ENCODE measurements at places on chromosomes 5 and 9.

GRCh38 chr9:115691693-115692092, 461.9 kb upstream of the PAPPA start:
- no peak for DNase-seq

DNA sequence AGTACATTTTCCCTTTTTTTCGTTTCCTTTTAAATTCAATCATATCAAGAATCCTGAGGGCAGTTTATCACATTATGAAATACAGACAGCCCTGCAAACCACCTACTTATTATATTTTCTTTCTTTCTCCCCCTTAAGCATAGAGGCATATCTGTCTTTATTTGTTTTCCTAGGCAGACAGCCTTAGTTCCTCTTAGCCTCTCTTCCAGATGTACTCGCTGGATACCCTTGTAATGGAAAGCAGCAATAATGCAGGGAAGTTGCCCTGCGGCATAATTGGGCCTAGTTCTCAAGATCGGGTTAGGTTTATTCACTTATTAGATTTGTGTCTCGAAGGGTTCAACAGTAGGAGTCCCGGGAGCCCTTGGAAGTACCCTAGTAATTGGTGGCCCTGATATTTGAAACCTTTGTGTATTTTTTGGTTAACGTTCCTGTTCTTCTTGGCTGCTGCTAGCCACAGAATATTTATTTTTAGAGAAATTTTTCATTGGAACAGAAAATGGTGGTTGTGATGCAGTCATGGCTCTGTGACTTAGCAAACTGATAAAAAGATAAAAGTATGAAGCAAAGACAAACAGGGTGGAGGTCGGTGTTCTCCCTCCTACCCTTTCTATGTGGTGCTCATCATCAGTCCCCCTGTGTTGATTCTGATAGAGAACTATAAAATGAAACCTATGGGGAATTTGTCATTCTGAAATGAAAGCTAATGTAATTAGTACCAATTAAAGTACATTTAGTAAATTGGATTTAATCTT, 6.4 kb downstream of the TLE4 start:
- no peak for DNase-seq

GRCh38 chr9:5438301-5439162, 807 bp upstream of the PLGRKT start:
- DNase-seq: no peak

GRCh38 chr9:21764846-21765245, 37.6 kb upstream of the MTAP start:
- no peak for DNase-seq

- DNase-seq: no peak
These were observed 149.6 kb downstream of the TTLL11 start for GRCh38 chr9:121943463-121943862.

DNA sequence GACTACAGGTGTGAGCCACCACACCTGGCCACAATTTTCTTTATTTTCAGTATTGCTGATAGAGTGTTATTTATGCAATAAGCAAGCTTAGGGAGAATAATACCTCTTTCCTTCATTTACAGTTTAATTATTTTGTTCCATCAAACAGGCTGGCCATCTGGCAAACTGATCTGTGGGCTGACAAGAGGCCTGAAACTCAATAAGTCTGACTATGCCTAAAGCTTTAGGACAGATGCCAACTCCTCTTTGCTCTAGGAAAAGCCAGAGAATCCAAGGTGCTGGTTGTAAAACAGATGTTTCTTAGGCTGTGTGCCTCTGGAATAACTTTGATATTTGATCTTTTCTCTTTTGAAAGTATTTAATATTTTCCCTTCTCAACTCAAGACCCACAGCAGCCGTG, 98.4 kb downstream of the TARS1 start:
- DNase-seq: no peak

DNA sequence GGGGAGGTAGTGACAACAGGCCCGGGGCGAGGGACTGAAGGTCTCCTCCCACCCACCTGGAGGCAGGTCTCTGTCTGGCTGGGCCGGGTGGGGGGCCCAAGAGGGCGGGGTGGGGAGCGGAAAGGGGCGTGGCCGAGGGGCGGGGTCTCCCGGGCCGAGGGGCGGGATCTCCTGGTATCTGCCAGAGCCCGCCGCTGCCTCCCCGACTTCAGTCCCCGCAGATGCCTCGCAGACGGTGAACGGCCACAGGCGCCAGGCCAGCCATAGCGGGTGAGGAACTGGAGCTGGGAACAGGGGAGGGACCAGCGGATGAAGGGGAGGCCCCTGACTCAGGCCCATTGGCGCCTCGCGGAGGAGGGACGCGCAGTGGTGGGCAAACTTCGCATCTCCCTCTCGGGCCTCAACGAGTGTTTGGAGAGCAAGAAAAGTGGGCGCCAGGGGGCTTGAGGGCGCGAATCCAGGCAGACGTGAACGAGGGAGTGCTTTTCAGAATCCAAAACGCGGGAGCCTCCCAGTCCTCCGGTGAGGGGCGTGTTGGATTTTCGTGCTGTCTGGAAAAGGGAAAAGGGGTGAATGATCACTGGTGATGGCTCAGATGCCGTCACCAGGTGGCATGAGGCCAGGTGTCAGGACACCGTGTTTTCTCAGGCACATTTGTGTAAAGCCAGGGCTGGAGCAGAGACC, at the start of gene ADGRD2:
ADGRD2 (plus strand) TSS at position 211 of the 684 bp plus-strand sequence. CDS start 1,216 bp downstream, outside the sequence.
- peak; percentile 61 for DNase-seq

DNA sequence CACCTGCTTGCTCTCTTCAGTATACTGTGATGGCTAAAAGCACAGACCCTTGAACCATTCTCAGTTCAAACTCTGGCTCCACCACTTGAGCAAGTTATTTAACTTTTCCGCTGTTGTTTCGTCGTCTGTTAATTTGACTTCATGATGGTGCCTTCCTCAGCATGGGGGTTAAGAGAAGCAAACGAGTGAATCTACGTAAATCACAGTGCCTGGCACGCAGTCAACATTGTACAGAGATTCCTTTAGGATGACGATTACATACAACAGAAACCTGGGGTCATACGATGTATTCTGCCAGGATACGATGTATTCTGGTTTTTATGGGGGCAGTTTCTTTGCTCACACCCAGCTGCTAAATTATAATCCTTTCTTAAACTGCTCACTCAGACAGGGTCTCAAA, 515.6 kb downstream of the CCDC171 start:
- DNase-seq: no peak

DNA sequence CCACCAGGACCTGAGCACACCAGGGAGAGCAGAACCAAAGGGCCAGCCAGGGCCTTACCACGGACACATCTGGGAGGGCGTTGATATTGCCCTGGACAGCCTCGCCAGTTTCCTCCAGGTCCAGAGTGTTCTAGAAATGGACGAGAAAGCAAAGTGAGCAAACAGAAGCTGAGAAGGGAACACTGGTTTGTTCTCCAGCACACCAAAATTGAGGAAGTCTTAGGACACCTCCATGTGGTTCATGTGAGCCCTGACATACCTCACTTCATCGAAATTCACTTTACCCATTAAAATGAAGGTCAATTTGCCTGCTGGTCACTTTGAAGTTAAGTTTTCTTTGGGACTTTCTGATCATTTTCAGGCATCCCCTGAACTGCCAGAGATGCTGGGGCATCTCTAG, 20.1 kb upstream of the AKNA start:
- no peak for DNase-seq

- DNase-seq: no peak
These were observed 12.7 kb downstream of the IRF1 start for GRCh38 chr5:132477784-132478365.

GRCh38 chr5:120803282-120803681, 339.2 kb downstream of the PRR16 start:
- no peak for DNase-seq

DNA sequence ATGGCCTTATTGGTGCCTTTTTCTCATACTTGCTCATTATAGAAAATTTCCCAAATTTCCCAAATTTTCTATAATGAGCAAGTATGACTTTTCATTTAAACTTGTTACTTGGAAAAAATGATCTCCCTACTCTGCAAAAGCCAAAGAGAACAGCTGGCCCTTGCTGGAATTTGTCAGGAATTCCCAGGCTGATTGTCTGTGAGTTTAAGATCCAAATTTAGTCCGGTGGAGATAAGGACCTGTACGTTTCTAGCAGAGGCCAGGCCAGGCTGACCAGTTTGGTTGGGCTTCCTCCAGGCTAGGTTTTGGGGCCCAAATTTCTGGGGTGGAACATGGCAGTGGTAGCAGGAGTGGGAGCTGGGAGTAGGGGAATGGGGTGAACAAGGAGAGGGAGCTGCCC, 51.9 kb downstream of the NEURL1B start:
- DNase-seq: no peak

- no peak for DNase-seq
These were observed 31.2 kb upstream of the GALNT10 start for GRCh38 chr5:154159343-154159742.

DNA sequence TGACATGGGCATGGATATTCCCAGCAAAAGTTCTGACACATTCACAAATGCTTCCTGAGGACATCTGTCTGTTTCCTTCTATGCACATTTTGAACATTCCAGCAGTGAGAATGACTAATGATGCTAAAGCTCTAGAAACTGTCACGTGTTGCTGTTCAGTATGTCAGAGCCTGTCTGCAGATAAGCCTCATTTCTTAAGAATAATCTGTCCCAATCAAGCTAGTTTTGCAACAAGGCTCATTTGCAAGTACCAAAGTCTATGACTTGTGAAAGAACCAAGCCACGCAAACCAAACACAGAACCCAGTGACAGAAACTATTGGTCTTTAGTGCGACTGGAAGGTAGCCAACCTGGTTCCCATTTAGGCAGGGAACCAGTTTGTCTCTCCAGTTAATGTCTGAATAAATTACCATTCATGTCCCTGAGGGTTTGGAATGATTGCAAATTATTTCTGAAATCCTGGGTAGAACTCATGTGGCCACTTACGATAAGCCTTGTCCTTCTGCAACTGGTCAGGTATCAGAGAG, 178.5 kb downstream of the C9orf152 start:
- no peak for DNase-seq

- DNase-seq: no peak
These were observed 27.3 kb downstream of the NR6A1 start for GRCh38 chr9:124743686-124744348.

DNA sequence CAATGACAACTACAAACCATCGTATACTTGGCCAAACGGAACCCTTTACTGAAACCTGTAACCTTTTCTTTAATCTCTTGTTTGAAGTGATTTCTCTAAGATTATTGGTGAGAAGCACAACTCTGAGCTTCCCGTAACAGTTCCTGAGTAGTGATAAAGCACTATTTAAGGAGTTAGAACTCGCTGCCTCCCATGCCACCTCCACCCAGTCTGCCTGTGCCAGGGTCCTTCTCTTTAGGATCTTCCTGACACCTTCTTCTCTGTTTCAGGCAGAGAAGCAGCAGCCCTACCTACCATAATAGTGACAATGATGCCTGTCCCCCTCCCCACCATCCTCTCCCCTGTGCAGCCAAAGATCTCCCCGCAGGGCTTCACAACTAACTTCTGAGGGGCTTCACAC, 330.6 kb downstream of the ZSWIM6 start:
- DNase-seq: no peak

GRCh38 chr9:33320568-33321261, 30.4 kb downstream of the NFX1 start:
- DNase-seq: no peak

DNA sequence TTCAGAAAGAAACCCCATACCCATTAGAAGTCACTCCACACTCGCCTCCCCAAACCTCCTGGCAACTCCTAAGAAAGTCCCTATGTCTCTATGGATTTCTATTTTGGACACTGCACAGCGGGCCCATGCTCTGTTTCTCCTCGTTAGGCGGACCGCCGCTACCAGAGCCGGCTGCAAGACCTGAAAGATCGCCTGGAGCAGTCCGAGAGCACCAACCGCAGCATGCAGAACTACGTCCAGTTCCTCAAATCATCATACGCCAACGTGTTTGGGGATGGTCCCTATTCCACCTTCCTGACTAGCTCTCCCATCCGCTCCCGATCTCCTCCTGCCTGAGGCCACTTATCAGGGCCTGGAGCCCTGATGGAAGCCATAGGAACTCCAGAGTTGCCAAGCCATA, 4.6 kb upstream of the GLE1 start:
- DNase-seq: no peak

DNA sequence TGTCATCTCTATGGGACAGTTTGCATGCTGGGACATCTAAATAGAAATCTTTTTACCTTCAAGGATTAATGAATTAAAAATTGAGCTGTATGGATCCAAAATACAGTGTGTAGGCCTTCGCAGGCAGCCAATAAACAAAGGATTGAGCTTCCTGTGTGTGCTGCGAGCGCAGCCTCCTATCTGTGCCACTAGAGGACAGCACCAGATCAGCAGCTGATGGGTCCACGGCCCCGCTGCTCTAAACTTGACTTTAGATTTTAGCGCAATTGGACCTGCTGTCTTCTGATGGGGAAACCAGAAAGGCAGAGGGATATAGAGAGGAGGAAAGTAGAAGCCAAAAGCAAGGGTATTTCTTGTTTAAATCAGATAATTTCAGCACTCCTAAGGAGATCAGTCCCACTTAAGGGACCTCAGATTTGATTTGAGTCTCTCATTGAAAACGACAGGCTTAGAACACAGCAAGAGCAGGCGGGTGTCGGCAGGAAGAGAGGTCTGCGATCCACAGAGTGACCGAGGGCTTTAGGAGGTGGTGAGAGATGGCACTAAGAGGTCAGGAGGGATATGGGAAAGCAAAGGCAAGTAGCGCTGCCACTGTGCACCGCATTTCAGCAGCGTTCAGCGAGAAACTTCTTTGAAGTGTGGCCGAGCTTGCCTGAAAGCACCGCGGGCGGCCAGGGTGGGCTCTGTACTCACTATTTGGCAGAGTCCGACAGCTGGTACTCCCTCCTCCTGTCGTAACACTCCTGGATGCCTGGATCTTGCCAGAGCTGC, 214.3 kb downstream of the GNA14 start:
- DNase-seq: no peak

GRCh38 chr9:109252291-109252690, 68.6 kb downstream of the EPB41L4B start:
- no peak for DNase-seq

DNA sequence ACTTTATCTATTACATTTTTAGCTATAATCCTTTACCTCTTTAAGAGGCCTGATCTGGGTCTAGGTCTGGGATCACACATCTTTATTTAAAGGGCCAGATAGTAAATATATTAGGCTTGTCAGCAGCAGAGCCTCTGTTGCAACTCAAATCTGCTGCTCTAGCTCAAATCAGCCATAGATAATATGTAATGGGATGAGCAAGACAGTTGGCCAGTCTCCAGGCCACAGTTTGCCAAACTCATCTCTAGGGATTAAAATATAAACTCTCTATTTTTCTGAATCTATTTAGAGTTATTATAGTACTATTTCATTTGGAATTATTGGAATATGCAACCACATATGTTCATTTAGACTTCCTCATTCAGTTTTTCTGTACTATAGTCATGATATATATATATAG, 115.9 kb upstream of the MINAR2 start:
- DNase-seq: no peak

GRCh38 chr9:116958881-116959280, 271.8 kb downstream of the TRIM32 start:
- no peak for DNase-seq

DNA sequence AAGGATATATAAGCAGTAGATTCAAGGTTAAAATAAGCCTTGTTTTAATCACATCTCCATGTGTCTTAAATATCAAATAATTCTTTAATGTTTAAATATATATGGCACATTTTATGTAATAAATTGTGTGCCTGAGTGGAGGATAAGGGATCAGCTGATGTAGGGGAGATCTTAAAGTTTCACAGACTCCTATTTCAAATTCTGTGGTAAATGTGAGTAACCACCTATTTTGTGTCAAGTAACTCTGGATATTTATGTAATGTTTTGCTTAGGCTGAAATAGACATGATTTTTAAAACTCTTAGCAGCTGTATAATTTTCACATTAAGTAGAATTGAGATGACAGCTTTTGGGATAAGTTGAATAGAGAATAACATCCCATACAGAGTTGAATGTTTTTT, 41.3 kb upstream of the ITGA2 start:
- DNase-seq: no peak

- DNase-seq: no peak
These were observed 69.0 kb downstream of the INVS start for GRCh38 chr9:100167915-100168654.

Data from suprapubic skin (tissue), 4 donors.